ENCODE measurements at places on chromosomes 3 and 15. TPM values are rescaled to one million over a fixed set of nuclear protein-coding genes. Genes with fewer than 3 reads are reported as not detected.

DNA sequence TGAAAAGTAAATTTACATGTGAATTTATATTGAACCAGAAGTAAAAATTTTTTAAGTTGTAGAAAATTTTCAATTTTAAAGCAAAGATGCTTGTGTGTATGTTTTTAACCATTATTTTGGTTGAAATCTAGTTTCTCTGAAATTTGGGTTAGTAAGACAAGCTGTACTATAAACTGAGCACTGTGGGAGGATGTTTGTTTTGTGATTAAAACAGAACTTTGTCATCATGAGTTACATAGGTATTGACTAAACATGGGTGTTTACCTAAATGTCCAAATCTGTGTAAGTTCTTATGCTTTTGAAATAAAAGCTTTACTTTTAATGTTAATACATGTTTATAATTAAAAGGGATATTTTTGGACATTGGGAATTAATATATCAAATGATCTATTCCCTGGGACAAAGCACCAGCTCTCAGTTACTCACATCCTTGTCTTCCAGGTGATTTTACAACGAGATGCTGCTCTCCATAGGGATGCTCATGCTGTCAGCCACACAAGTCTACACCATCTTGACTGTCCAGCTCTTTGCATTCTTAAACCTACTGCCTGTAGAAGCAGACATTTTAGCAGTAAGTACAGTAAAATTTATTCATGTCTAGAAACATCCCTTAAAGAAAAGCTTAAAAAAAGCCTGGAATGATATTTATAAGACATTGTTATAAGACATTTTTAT lies 32.7 kb downstream of the RNF13 start:
- no peak for DNase-seq

GRCh38 chr3:127035677-127036076 lies 52.8 kb downstream of the PLXNA1 start:
- no peak for DNase-seq

DNA sequence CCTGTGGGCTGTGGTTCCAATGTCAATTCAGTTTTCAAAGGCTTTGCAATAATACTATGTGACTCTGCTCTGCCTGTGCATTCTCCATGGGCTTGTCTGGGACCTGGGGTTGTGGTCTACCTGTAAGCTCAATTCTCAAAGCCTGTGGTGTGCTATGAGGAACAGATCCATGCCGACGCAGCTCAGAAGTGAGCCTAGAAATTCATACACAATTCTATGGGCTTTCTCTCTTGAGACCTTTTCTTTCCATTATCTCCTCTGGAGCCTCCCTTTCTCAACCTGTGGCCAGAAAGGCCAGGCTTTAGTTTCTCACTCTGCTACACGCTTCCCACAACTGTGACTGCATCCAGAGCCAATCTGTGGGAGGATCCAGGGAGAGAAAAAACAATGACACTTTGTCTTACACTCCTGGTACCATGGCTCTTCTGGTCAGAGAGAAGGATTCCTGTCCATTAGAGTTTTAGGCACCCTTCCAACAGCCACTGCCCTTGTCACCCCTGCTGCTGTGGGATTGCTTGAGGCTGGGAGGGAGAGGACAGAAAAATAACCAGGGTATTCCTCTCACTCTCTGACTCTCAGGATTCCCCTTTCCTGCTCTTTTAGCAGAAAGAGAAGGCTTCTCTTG lies 34.1 kb upstream of the KLF13 start:
- peak; percentile 25 for DNase-seq

Gene MNS1
- total RNA-seq, result 4.6 TPM

DNA sequence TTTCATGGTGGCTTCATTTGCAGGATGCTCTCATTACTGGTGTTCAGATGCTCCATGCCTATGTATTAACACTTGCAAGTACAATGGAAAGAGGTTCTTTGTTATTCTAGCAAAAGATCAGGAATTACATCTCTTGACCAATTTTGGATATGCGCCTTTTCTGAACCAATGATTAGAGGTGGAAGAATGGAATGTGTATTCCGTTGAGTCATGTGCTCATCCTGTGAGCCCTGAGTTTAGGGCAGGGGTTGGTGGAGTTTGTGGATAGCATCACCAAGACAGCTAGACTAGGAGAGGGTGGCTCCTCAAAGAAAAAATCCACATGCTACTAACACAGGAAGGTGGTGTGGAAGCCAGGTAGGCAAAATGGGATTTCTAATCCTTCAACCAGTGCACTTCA lies 80.7 kb upstream of the SLC25A26 start:
- DNase-seq, result no peak

Gene SKIL
- 148 TPM for total RNA-seq

Measured in endodermal cell (in vitro differentiated cells).